ENCODE measurements at places on chromosomes 3 and 15. TPM values are rescaled to one million over a fixed set of nuclear protein-coding genes. Genes with fewer than 3 reads are reported as not detected.

GRCh38 chr3:58237238-58237940 is at the start of gene ABHD6:
ABHD6 (plus strand) TSS chr3:58237792; CDS start chr3:58256587, 18,795 bp downstream.
- peak within 1 kb of the TSS; percentile 91 for H3K27ac ChIP-seq
- peaks cover 28% of the 10 kb centered on the region for H3K4me1 ChIP-seq
- peak within 1 kb of the TSS; percentile 90 for H3K4me3 ChIP-seq
- peak; percentile 90 for DNase-seq
- peaks cover 10% of the 10 kb centered on the region for H3K27me3 ChIP-seq
- no peaks in the 10 kb centered on the region for H3K36me3 ChIP-seq

HYPK gene
- 13.0 TPM for polyA plus RNA-seq

- H3K4me1 ChIP-seq = peaks cover 3% of the 10 kb centered on the region
- no peak overlapping the region for H3K27ac ChIP-seq
- H3K36me3 ChIP-seq = no peaks in the 10 kb centered on the region
- DNase-seq = no peak
- H3K27me3 ChIP-seq = no peaks in the 10 kb centered on the region
Measured at GRCh38 chr3:133455281-133455680, 55.4 kb downstream of the BFSP2 start.

- no peaks in the 10 kb centered on the region for H3K27me3 ChIP-seq
- DNase-seq = no peak
- H3K4me1 ChIP-seq = peaks cover 3% of the 10 kb centered on the region
Measured at GRCh38 chr3:17194116-17194515, 309.4 kb downstream of the PLCL2 start.

SCN5A gene
- not detected for polyA plus RNA-seq

AGBL1 gene
- polyA plus RNA-seq = not detected

GRCh38 chr3:9107738-9108137 is 141.7 kb downstream of the SRGAP3 start:
- H3K4me1 ChIP-seq = no peaks in the 10 kb centered on the region
- DNase-seq = no peak
- no peak overlapping the region for H3K4me3 ChIP-seq
- H3K27me3 ChIP-seq = peaks cover 1% of the 10 kb centered on the region

OR5K2 gene
- not detected for polyA plus RNA-seq

DNA sequence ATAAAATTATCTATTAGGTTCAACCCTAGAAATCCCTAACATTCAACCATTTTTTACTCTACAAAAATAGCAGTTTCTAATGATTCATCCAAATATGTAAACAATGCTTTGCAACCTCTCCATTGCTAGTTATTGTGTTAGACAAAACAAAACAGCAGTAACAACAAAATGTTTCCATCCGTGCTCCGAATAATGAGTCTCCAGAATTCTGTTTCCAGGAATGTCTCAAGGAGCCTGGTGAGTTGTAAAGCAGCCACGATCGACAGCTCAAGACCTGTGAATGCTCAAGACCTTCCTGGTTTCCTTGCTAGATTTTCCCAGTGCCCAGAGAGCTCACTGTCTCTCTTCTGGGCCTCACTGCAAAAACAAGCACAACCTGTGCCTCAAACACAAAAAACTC is 49.9 kb downstream of the CHRD start:
- H3K27me3 ChIP-seq = no peaks in the 10 kb centered on the region
- no peak overlapping the region for H3K4me3 ChIP-seq
- no peaks in the 10 kb centered on the region for H3K4me1 ChIP-seq
- no peak for DNase-seq
- no peaks in the 10 kb centered on the region for H3K36me3 ChIP-seq

GRCh38 chr3:7759630-7760029 is 742.0 kb upstream of the LMCD1 start:
- H3K27ac ChIP-seq = no peak overlapping the region
- DNase-seq = no peak
- H3K4me3 ChIP-seq = no peak overlapping the region
- no peaks in the 10 kb centered on the region for H3K4me1 ChIP-seq
- no peaks in the 10 kb centered on the region for H3K27me3 ChIP-seq

DNA sequence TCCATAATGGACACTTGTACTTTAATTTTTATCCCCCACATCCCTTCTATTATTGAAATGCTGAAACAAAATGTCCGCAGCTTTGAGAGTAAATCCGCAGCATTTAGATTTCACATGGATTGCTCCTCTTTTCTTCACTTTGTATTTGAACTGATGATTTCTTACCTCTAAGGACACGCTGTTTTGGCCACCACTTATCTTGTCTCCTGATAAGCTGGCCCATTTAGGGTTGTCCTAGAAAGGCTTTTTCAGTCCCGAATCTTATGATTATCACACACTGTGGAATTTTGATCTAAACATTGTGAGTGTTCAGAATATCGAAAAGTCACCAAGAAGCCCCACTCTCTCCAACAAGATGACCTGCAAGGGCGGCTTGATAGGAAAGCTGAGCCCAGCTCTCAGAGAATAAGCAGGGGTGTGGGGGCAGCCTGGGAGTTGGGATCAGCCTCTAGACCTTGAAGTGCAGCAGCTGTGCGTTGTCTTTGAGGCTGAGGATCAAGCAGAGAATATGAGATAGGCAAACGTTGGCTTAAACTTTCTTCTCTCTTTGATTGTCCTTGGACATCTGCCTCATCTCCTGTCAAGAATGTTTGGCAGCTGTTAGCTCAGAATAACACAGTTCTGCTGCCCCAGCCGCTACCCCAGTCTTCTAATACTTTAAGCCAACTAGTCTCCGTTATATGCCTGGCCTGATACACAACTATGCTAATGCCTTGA is 399.7 kb upstream of the NR2F2 start:
- DNase-seq = no peak
- no peaks in the 10 kb centered on the region for H3K27me3 ChIP-seq
- H3K4me1 ChIP-seq = peaks cover 8% of the 10 kb centered on the region
- H3K27ac ChIP-seq = no peak overlapping the region
- no peak overlapping the region for H3K4me3 ChIP-seq
- H3K36me3 ChIP-seq = peaks cover 3% of the 10 kb centered on the region

GORASP1 gene
- polyA plus RNA-seq = 10.7 TPM

DNA sequence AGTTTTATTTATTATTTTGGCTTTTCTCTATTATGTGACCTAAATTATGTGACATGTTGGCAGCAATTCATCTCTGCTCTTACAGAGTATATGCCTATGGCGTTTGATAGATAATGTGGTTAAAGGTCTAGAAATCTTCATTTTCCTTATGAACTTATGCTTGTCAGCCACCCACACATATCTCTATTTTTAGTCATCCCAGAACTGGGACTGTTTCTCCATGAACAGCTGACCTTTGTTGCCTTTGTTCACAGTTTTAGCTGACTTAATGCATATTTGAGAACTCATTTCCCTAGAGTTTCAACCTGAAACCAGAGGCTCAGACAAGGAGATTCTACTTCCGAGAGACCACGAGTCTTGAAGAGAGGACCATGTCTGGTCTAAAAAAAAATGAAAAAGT is 176.5 kb downstream of the RAP2B start:
- H3K4me1 ChIP-seq = no peaks in the 10 kb centered on the region
- no peaks in the 10 kb centered on the region for H3K36me3 ChIP-seq
- H3K27ac ChIP-seq = no peak overlapping the region
- no peak for DNase-seq

SLC6A20 gene
- polyA plus RNA-seq = not detected

WDR49 gene
- polyA plus RNA-seq = not detected

DNA sequence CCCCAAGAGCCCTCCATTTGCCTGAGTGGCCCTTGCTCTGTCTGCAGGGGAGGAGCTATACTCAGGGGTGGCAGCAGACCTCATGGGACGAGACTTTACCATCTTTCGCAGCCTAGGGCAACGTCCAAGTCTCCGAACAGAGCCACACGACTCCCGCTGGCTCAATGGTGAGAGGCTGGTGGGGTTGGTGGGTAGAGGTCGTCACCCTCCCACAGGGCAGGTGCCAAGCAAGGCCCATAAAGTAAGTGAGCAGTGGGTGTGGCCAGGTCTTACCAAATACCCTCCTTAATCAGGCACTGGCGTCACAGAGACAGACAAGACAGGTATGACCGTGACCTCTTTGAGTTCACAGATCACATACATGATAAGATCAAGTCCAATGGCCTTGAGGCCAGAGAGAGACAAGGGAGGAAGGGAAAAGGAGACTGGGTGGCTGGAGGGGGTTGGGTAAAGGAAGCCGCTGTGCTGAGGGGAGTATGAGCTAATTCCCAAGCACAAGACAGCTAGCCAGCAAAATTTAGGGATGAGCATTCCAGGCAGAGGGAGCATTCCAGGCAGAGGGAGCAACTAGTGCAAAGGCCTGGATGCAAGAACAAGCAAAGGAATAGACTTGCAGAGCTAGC is 2.5 kb downstream of the SEMA3B start:
- H3K36me3 ChIP-seq = no peaks in the 10 kb centered on the region
- DNase-seq = no peak
- H3K27ac ChIP-seq = no peak overlapping the region
- peaks cover 16% of the 10 kb centered on the region for H3K4me1 ChIP-seq
- H3K4me3 ChIP-seq = no peak overlapping the region

CILP gene
- polyA plus RNA-seq = 0.10 TPM

FOXB1 gene
- polyA plus RNA-seq = not detected

TNK2 gene
- polyA plus RNA-seq = 2.5 TPM

DNA sequence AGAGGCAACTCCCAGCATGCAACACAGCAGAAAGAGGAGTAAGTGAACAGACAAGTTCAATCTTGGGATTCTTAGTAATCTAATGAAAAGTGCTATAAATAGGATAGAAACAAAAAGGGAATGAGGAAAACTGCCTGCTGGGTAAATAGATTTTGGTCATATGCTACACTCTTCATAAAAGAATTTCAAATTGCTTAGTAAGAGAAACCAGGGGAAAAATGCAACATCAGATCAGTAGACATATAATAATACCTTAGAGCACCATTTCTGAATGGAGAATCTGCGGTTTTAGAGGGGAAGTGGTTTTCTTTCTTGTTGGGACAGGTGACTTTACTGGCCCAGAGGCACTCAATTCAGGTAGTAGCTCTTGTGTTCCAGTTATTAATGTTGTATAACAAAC is 13.4 kb upstream of the TBC1D5 start:
- DNase-seq = no peak
- H3K4me3 ChIP-seq = no peak overlapping the region
- H3K27ac ChIP-seq = no peak overlapping the region
- no peaks in the 10 kb centered on the region for H3K4me1 ChIP-seq
- no peaks in the 10 kb centered on the region for H3K27me3 ChIP-seq

DNA sequence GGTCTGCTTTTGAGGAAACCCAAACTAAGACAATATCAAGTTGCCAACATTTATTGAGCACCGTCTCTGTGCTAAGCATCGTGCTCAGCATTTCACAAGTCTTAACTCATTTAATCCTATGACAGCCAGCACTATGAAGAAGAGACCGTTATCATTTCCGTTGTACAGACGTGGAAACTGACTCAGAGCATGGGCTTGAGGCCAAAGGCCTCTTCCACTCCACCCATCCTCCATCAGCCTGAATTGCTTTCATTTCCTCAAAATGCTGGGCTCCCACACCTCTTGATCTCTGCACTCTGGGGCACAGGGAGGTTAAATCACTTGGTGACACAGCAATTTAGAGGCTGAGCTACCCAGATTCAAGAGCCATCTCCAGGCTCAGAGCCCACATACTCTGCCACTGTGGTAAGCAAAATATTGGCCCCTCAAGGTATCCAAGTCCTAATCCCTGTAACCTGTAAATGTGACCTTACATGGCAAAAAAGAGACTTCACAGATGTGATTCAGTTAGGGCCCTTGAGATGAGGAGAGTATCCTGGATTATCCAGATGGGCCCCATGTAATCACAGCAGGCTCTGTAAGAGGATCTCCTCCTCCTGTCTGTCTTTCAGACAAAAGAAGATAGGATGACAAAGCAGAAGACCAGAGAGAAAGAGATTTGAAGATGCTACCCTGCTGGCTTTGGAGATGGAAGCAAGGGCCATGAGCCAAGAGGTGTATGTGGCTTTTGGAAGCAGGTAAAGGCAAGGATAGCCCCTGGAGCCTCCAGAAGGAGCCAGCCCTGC is 24.3 kb upstream of the FLNB start:
- peak overlapping the region; percentile 24 for H3K4me3 ChIP-seq
- H3K4me1 ChIP-seq = peaks cover 22% of the 10 kb centered on the region
- no peaks in the 10 kb centered on the region for H3K36me3 ChIP-seq
- peak overlapping the region; percentile 71 for H3K27ac ChIP-seq

CCDC9B gene
- 0.08 TPM for polyA plus RNA-seq

DNA sequence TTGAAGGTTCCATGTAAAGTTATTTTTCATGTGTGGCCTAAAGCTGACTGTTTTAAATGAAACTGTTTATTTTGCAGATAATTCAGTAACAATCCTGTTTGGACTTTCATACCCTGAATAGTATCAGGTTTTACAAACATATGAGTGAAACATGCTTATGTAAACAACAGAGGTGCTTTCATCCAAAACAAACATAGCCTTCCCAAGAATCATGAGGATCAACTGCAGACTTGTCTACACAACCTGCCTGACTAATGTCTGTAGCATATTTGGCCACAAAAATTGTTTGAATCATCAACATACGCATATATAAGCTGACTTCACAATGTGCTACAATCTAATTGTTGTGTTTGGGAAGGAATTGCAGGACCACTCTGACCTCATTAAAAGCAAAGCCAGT is 190.4 kb downstream of the DIPK2A start:
- no peak overlapping the region for H3K27ac ChIP-seq
- no peak overlapping the region for H3K4me3 ChIP-seq
- no peaks in the 10 kb centered on the region for H3K36me3 ChIP-seq
- no peak for DNase-seq
- H3K27me3 ChIP-seq = peaks cover 6% of the 10 kb centered on the region
- no peaks in the 10 kb centered on the region for H3K4me1 ChIP-seq

DNA sequence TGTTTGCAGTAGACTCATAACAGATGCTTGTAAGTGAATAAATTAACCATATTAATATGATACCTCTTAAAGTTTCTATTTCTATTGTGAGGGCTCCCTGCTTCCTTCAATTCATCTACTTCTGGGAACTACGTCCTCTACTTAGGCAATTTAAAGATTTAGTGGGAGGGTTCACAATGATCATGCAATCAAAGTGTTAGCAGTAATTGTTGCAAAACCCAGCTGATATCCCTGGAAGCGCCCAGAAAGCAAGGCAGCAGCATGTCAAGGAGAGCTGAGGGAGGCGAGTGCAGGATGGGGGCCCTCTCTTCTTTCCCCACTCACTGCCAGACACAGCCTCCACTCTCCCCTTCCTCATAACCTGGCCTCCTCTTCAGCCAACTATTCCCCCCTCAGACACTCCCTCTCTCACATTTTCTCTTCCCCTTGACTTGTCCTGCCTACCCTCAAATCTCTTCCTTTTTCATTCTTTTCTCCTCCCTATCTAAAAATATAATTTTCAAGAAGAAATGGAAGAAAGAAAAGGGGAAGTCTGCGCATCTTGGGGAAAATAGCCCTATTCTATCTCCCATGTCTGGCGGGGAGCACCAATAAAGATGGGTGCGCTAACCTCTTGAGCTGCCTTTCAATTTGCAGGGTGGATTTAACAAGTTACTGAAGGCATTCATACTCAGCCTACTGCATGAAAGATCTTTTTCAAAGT is 6.6 kb downstream of the TMEM212 start:
- H3K4me1 ChIP-seq = peaks cover 4% of the 10 kb centered on the region
- H3K36me3 ChIP-seq = no peaks in the 10 kb centered on the region
- no peak overlapping the region for H3K27ac ChIP-seq
- H3K4me3 ChIP-seq = no peak overlapping the region
- H3K27me3 ChIP-seq = peaks cover 3% of the 10 kb centered on the region

- H3K27ac ChIP-seq = no peak overlapping the region
- no peak overlapping the region for H3K4me3 ChIP-seq
- no peak for DNase-seq
- peaks cover 2% of the 10 kb centered on the region for H3K4me1 ChIP-seq
- no peaks in the 10 kb centered on the region for H3K27me3 ChIP-seq
Measured at GRCh38 chr3:123340336-123340735, 108.6 kb downstream of the ADCY5 start.

Data from naive thymus-derived CD8-positive, alpha-beta T cell (primary cell).